CD4-positive, alpha-beta memory T cell (primary cell): ENCODE measurements at places on chromosomes 16 and 17. TPM values are rescaled to one million over a fixed set of nuclear protein-coding genes. Genes with fewer than 3 reads are reported as not detected.

DNA sequence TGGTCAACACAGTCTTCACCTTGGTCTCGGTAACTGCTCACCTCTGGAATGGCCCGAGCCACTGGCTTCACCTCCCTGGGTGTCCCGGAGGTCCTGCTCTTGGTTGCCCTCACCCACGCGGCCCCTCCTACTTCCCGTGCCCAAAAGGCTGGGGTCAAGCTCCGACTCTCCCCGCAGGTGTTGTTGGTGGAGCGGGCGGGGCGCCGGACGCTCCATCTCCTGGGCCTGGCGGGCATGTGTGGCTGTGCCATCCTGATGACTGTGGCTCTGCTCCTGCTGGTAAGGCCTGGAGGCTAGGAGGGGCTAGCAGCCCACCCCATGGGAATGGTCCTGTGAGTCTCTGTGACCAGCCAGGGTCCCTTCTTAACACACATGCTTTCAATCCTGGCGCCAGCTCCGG, 3.4 kb downstream of the SLC2A4 start:
- H3K27ac ChIP-seq = no peak overlapping the region
- H3K27me3 ChIP-seq = peaks cover 10% of the 10 kb centered on the region
- H3K36me3 ChIP-seq = no peaks in the 10 kb centered on the region

DNA sequence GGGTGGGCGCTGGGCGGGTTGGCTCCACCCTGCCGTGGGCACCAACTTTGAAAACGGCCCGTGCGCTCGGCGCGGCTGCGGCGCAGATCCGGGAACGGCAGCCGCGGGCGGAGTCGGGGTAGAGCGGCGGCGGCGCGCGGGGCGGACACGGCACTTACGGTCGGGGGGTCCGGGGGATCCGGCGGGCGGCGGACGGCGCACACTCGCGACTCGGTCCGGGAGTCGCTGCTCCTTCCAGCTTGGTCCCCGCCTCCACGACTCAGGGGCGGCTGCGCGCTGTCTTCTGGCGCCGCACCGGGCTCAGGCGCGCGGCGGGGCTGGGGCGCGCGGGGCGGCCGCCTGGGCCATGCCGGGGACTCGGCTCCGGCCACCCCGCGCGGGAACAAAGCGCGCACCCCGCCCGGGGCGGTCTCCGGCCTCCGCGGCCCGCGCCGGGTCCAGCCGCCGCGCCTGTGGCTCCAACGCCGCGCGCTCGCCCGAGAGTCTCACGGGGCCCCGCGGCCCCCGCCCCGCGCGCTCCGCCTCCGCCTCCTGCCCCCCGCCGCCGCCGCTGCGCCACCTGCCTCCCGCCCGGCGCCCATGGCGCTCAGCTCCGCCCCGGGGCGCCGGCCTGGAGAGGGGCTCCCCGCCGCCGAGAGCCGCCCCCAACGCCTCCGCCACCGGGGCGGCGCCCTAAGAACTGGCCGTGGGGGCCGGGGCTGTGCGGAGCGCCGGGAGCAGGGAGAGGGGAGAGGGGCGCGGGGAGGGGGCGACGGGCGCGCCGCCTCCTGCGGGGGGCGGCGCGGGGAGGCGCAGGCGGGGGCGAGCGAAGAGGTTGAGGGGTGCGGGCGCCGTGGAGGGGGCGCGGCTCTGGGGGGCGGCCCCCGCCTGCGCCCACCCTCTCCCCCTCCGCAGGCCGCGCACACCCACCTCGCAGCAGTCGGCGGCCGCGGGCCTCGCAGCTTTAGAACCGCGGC, 35.9 kb downstream of the CBFA2T3 start:
- H3K27ac ChIP-seq = no peak overlapping the region
- H3K4me1 ChIP-seq = peaks cover 13% of the 10 kb centered on the region
- H3K36me3 ChIP-seq = no peaks in the 10 kb centered on the region
- no peak for DNase-seq

Gene ZFPM1
- polyA plus RNA-seq = 0.07 TPM

- H3K4me3 ChIP-seq = peak overlapping the region; percentile 96
- H3K27me3 ChIP-seq = no peaks in the 10 kb centered on the region
- no peak for DNase-seq
- peaks cover 62% of the 10 kb centered on the region for H3K4me1 ChIP-seq
- H3K27ac ChIP-seq = peak overlapping the region; percentile 89
These were observed 656 bp upstream of the FUS start for GRCh38 chr16:31179219-31179746.

- H3K27me3 ChIP-seq = no peaks in the 10 kb centered on the region
- H3K4me3 ChIP-seq = no peak overlapping the region
- no peak overlapping the region for H3K27ac ChIP-seq
- no peaks in the 10 kb centered on the region for H3K4me1 ChIP-seq
- H3K36me3 ChIP-seq = no peaks in the 10 kb centered on the region
These were observed 1187.6 kb upstream of the CDH8 start for GRCh38 chr16:63223851-63224250.

Gene SOCS1
- 37.8 TPM for polyA plus RNA-seq
